PC-3 (cell line): ENCODE measurements at places on chromosomes 6 and 20. TPM values are rescaled to one million over a fixed set of nuclear protein-coding genes. Genes with fewer than 3 reads are reported as not detected.

- DNase-seq, result no peak
These were observed 95.0 kb upstream of the MLN start for GRCh38 chr6:33898771-33899170.

DNA sequence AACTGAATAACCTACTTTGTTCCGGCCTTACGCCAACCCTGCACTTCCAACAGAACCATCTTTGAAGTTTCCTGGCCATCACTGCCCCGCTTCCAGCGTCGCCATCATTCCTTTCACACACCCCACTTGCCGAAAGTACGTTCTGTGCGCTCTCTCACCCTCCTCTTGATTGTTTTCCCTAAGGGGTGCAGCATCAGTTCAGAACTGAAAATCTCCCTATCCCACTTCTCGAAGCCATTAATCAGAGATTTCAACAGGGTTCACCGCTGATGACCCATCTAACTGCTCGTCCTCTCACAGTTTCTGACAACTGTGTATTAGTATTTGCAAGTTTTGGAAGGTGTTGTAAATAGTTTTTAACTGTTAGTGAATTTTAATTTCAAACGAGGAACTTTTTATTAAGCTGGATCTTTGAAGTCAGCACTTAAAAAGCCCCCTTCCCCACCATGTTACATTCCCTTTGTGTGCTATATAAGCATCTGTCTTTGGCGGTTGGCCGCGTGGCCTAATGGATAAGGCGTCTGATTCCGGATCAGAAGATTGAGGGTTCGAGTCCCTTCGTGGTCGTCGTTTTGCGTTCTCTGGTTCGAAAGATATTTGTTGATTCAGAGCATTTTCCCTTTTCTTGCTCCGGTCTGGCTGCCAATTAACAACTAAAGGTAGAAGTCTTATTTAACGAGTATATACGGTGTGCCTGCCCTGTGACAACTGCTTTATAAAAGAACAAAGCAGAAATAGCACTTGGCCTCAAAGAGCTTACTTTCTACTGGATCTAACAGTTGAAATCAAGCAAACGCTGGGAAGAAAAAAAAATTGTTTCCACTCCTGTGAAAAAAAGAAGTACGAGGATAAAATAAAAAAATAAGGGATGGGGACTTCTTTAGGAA is 42.6 kb downstream of the TRIM27 start:
- DNase-seq, result peak; percentile 88

- DNase-seq, result no peak
These were observed 710.1 kb upstream of the NRSN1 start for GRCh38 chr6:23415819-23416427.

GRCh38 chr6:105985098-105985815 is 100.9 kb upstream of the PRDM1 start:
- no peak for DNase-seq

The RNF217 gene
- 4.5 and 7.7 TPM in 2 replicates for total RNA-seq

The SLC22A16 gene
- total RNA-seq, result not detected in 2 replicates

- no peak for DNase-seq
These were observed 19.2 kb downstream of the MGME1 start for GRCh38 chr20:17987988-17988387.
